ENCODE measurements at places on chromosomes 7 and 10.

DNA sequence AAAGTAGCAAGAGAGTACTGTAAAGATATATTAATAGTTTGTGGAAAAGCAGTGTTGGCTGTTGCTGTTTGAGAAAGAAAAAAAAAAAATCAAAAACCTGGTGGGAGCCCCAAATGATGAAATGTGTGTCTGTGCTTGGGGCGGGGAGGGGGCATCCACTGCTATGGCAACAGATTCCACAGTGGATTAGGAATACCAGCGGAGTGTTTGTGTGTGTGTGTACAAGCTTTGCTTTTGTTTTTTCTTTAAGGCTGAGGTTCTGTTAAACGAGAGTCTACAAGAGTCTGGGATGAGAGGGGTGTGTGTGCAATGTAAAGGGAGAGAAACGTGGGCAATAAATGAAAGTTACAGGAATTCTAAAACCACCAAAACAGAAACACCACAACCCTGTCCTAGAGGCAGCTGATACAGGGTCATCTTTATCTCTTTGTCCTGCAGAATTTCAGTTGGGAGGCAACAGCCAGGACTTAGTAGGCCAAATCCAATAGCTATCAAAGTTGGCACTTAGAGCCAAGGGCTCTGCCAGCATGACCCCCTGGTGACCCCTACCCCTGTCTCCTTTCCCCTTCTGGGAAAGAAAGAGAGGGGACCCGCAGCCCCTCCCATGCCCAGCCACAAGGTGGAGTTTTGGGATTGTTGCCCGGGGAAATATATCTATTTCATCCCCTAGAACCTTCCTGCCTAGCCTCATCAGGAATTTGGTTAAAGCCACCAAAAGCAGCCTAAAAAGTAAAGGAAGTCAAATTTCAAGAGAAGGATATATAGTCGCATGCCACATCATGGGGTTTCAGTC, 85.4 kb downstream of the OSBPL3 start:
- no peak for DNase-seq

DNA sequence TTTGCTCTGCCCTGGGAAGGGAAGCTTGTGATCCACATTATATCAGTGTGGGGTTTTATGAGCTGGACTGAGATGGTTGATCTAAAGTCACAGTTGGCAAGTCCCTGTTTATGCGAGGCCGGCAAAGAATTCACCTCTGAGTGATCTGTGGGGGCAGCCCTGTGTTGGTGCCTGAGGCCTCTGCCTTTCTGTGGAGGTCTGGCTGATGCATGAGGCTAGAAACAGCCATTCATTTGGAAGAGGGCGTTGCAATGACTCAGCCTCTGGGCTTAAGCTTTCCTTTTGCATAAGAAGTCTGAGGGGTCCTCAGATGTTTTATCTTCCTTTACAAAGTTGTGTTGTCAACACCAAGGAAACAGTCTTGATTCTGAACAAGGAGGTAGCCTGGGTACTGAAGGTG, 126.9 kb downstream of the MGMT start:
- no peak for DNase-seq

GRCh38 chr10:67077376-67077775, 151.5 kb downstream of the LRRTM3 start:
- no peak for DNase-seq

- DNase-seq = no peak
Measured at GRCh38 chr7:25073451-25073850, 51.6 kb downstream of the CYCS start.

DNA sequence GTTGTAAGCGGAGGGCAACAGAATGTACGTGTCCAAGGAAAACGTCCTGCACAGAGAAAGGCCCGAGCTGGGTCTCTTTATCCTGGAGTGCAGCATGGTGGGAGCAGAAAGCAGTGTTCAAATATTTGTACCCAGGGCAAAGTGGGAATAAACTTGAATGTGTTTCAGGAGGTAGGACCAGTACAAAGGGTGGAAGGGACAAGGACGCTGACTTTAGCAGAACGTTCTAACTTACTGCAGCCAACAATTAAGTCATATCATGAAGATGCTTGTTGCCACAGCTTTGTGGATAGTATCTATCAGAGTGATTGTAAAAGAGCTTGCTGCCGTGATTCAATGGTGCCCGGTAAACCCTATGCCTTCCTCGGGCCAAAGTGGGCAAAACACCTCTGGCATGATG, 30.5 kb upstream of the ZC3HAV1L start:
- no peak for DNase-seq

- no peak for DNase-seq
Measured at GRCh38 chr10:118672766-118673715, 77.6 kb upstream of the PRLHR start.

DNA sequence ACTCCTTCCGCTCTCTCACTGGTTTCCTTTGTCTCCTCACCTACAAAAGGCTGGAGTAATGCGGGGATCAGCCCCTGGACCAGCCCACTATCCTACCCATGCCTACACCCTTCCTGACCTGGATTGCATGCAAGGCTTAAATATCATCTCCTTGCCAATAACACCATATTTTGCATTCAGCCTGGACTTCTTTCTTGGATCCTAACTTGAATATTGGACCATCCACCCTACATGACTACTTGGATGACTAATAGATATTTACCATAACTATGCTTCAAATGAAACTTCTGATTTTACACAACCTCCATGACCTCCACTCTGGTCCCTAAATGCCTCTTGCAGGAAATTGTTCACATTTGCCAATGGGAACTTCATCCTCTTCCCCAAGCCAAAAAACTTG, 188.3 kb upstream of the AKR1E2 start:
- DNase-seq = no peak

DNA sequence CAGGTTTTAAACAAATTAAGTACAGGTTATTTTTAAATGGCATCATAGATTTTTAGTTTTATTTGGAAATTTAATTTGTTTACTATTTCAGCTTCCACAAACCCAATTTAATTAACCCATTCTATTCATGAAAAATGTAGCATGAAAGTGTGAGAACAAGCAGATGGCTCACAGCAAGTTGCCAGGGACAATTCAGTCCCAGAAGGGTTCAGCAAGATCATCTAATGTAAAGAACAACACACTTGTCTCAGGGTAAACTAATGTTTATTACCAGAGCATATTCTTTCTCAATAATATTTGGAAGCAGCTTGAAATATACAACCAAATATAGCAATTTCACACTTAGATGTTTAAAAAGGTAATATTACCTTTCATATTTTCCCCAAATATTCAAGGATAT, 166.9 kb upstream of the SLC13A1 start:
- no peak for DNase-seq

DNA sequence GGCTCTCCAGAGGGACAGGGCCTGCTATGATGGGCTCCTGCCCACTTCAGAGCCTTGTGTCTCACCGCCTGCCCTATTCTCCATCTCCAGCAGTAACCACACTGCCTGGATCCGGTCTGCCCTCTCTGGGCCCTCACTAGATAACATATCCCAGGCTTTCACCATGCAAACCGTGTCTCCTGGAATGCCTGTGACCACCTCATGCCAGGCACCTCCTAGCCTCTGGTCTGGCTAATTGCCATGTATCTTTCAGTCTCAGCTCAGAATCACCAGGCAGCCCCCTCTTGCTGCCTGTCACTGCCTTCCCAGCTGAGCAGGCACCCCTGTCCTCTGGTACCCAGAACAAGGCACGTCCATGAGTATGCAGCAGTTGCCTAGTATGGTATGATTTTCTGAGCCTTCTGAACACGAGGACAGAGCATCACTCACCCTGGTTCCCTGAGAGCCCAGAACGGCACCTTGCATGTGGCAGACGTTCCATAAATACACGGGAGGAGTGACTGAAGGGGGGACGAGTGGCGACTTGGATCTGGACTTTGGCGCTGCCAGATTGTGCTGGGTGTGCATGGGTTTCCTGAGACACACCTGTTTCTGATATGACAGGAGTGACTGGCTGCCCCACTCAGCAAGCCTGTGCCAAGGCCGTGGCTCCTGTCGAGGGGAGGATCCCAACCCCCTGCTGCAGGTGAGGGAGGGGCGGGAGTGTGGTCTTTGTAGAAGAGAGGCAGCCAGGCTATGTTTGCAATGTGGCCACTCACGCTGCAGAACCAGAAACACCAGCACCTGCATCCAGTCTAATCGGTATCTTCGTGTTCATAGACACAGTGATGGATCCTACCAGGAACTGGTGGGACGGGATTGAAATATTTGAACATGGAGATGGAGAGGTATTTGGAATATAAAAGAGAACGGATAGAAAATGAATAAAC, 95.2 kb downstream of the VOPP1 start:
- DNase-seq = no peak

DNA sequence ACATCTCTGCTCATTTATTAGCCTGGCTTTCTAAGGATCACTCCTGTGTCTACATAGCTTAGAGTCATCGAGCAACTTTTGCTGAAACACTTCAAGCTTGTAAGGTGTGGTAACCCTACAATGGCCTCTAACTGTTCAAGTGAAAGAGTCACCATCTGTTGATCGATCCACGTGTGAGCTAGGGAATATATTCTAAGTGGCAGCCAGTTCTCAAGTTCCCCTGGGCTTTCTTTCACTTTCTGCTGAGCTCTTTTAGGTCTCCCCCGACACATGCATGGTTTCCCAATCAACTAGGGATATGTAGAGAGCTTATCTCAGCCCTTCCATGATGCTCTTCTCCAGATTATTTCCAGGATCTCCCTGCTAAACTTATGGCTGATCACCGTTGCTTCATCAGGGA, 15.5 kb downstream of the AOAH start:
- DNase-seq = no peak

DNA sequence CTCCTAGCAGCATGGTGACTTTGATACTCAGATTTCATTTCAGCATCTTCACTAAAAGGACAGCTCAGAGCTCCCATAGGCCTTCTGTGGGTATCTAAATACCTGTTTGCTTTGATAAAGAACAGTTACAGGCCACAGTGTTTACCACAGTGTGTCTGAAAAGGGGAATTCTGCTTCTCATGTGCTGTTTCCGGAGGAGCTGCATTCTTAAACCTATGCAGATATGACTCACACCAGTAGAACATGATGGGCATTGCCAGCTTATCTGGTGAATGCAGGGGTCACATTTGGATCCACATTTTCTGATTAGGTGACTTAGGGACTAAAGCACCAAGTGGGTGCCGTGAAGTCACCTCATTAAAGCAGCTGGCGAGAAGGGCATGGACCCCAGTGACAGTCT, 52.6 kb downstream of the TRRAP start:
- DNase-seq = no peak

DNA sequence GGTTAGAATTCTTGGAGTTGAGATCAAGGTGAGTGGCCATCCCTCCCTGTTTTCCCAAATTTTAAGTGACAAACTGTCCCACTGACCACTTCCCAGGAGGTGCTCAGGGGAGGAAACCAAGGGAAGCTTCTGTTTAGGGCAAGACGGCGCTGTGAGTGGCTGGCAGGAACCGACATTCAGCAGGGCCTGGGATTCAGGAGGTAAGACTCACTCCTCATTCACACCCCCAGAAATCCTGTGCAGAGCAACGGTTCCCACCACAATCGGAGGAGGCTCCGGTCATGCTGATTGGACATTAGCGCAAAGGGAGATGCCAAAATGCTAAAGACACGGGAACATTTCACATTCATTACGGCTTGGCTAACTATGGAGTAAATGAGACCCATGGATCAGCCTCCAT, 200.9 kb downstream of the GRID1 start:
- DNase-seq = no peak

- no peak for DNase-seq
Measured at GRCh38 chr7:4010923-4011656, 671.0 kb upstream of the FOXK1 start.

- DNase-seq = no peak
Measured at GRCh38 chr10:4103603-4104002, 318.6 kb upstream of the KLF6 start.

- no peak for DNase-seq
Measured at GRCh38 chr10:116774728-116775151, 32.4 kb upstream of the HSPA12A start.

DNA sequence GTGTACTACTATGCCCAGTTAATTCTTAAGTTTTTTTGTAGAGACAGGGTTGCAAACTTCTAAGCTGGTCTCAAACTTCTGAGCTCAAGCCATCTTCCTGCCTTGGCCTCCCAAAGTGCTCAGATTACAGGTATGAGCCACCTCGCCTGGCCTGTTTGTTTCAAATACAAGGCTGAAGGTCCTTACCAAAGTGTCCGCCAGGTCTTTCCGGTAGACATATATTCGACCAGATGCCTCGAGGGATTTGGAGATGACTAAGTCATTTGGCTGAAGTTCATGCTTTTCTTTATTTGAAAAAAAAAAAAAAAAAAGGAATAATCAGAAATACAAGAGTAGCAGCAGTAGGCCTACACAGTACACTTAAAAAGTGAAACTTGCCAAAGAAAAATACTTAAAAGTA, 204.5 kb upstream of the CDCA7L start:
- DNase-seq = no peak

- DNase-seq = no peak
Measured at GRCh38 chr7:3092468-3092867, 48.8 kb upstream of the CARD11 start.

DNA sequence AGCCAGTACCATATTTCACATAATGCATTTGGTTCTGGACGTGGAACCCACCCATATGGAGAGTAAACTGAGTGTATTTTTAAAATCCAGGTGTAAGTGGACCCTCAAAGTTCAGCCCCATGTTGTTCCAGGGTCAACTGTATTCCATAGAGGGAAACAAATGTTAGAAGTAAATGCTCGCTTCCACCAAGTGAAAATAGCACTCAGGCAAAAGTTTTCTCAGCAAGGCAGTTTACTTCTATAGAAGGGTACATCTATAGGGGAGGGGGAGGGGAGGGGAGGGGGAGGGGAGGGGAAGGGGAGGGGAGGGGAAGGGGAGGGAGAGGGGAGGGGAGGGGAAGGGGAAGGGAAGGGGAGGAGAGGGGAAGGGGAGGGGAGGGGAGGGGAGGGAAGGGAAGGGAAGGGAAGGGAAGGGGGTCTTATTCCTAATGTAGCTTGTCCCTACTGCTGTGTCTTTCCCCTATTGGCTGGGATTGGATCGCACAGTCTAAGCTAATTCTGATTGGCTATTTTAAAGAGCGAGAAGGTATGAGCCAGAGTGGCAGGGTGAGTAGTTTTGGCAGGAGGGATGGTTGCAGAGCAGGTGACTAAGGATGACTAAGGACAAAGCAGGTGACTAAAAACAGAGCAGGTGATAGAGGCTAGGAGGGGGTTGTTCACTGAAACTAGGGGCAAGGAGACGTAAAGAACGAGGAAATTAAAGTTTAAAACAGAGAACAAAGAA, 29.1 kb downstream of the GARIN1A start:
- no peak for DNase-seq

DNA sequence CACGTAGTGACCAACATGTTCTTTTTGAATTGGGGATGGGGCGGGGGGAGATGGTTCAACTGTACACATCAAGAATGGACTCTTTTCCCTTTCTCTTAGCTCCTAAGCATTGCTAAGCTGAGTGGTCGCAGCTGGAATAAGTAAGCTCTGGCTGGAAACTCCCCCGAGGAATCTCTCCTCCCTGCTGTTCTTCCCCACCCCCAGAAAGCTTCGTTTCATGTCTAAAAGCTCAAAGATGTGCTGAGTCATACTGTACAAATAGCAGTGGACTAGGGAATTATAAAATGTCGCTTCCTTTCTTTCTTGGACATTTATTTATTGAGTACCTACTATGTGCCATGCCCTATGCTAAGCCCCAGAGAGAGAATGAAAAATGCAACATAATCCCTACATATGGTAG, 191.1 kb upstream of the ADO start:
- DNase-seq = no peak

- DNase-seq = no peak
Measured at GRCh38 chr10:113987156-113987555, 56.5 kb upstream of the ADRB1 start.

- DNase-seq = no peak
Measured at GRCh38 chr10:43691485-43691884, 42.8 kb upstream of the ZNF32 start.

- DNase-seq = no peak
Measured at GRCh38 chr7:98788966-98789365, 80.8 kb downstream of the TMEM130 start.

- no peak for DNase-seq
Measured at GRCh38 chr7:47049234-47049774, 532.6 kb downstream of the TNS3 start.

Measured in thoracic aorta (tissue), 2 donors.